ENCODE measurements at places on chromosomes 16 and 17.
A peak's percentile ranks its signal among the peaks of the same experiment; 100 is the strongest.

- DNase-seq: no peak
Measured at GRCh38 chr16:6524501-6524900, 808.1 kb upstream of the RBFOX1 start.

DNA sequence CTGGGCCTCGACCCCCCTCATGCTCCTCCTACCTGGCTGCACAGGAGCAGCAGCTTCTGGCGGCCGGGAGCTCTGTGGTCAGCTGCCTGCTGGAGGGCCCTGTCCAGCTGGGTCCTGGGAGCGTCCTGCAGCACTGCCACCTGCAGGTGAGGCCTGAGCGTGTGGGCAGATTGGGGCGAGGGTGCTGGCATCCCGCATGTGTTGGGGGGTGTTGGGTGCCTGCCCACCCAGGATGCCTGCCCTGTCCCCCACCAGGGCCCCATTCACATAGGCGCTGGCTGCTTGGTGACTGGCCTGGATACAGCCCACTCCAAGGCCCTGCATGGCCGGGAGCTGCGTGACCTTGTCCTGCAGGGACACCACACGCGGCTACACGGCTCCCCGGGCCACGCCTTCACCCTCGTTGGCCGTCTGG is 16.5 kb downstream of the FCSK start:
- peak; percentile 19 for DNase-seq

DNA sequence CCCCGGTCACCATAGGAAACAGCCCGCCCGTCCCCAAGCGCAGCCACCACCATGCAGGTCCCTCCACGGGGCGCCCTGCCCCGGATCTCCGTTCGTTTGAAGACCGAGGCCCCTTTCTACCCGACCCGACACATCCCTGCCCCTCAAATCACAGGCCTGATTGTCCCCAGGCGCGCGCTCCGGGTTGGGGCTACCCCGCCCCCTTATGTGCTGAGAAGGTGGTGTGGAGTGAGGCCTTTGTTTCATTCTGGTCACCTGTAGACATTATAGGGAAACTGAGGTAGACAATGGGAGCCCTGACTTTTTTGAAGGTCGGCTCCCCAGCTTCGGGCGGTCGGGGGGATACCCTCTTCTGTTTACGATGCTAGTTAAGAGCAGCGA is 763 bp upstream of the ACTG1 start:
- peak; percentile 68 for DNase-seq

- DNase-seq: no peak
Measured at GRCh38 chr17:20852990-20853370, 189.8 kb downstream of the USP22 start.

DNA sequence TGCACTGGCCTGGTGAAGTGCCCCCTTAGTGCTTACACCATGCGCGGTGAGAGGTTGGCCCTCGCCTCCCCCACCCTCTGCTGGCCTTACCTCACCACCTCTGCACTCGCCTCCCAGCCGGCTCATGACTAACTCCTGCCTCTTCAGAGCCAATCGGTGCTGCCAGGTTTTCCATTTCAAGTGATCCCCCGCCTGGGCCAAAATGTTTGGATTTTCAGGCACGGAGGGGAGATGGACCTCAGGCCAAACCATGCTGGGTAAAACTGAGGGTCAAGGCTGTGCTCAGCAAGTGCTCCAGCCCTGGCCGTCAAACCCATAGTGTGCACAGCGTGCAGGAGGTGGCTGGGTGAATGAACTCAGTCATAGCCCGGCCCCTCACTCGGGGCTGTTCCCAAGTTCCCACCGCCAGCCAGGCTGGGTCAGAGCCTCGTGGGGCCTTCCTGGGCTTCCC is 175.4 kb downstream of the SEC14L1 start:
- DNase-seq: no peak

- DNase-seq: peak; percentile 38
Measured at GRCh38 chr17:48646183-48647102, 20.3 kb upstream of the HOXB9 start.

- no peak for DNase-seq
Measured at GRCh38 chr16:31513126-31513525, 4.9 kb upstream of the RUSF1 start.

DNA sequence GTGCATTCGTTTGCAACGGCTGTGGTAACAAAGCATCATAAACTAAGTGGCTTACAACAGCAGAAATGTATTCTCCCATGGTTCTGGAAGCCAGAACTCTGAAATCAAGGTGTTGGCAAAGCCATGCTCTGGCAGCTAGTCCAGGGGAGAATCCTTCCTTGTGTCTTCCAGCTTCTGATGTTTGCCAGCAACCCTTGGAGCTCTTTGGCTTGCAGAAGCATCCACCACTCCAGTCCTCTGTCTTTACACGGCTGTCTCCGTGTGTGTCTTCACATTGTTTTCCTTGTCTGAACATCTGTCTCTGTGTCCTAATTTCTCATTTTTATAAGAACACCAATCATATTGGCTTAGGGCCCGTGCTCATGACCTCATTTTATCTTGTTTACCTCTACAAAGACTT is 265.3 kb upstream of the HSBP1 start:
- no peak for DNase-seq
